GM23248 (cell line): ENCODE measurements at places on chromosomes 13 and 19. TPM values are rescaled to one million over a fixed set of nuclear protein-coding genes. Genes with fewer than 3 reads are reported as not detected.
A peak's percentile ranks its signal among the peaks of the same experiment; 100 is the strongest.

Gene GPC6
- 20.8 and 22.6 TPM in 2 replicates for total RNA-seq

Gene LIM2
- total RNA-seq: not detected in 2 replicates

Gene ZSCAN4
- not detected in 2 replicates for total RNA-seq

DNA sequence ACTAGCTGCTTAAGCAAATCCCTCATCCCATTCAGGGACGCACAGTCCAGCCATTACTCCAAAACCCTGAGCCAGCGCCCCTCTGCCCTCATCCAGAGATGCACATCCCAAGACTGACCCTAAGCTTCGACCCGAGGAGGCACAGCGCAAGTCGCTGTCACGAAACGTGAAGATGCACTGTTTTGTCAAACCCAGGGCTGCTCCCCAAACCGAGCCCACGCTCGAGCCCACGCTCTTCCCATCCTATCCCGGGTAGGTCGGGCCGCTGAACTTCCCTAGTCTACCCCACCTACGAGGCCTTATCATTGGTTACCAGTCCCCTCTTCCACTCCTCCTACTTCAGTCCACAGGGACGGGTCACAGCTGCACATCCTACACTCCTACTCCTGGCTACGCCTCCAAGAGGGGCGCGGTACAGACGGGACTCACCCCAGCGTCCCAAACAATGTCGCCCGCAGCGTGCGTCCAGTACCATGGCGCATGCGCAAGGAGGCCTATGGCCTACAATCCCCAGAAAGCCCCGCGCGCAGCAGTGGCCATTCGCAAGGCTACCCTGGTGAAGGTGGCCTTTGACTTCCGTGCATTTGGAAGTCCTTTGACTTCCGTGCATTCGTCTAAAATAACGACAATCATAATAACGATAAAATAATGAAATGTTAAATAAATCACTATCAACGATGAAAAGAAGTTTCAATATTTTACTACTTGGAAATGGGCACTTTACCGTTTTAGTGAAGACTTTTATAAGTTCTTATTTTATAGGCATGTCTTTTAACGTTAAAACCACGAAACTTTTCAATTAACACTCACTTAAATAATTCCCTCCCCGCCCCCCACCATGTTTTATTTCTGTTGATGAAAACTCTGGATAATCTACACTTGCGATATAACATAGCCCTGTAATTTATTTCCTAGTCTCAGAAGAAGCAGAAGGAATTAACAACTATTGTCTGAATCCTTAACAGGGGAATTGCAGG, at the start of gene ZNF285:
ZNF285 (minus strand) TSS at position 470 of the 977 bp plus-strand sequence. CDS start 4,395 bp downstream, outside the sequence.
- DNase-seq: peak; percentile 99

Gene ETV2
- total RNA-seq: not detected in 2 replicates

Gene ZNF284
- total RNA-seq: 1.9 and 2.9 TPM in 2 replicates

Gene GAPDHS
- not detected in 2 replicates for total RNA-seq

Gene NALCN
- total RNA-seq: 3.6 and 3.9 TPM in 2 replicates

GRCh38 chr13:33884531-33885220, 66.7 kb downstream of the RFC3 start:
- no peaks in the 10 kb centered on the region for H3K36me3 ChIP-seq
- H3K4me3 ChIP-seq: no peak overlapping the region
- no peak for DNase-seq
- no peaks in the 10 kb centered on the region for H3K27me3 ChIP-seq
- no peak overlapping the region for H3K27ac ChIP-seq

DNA sequence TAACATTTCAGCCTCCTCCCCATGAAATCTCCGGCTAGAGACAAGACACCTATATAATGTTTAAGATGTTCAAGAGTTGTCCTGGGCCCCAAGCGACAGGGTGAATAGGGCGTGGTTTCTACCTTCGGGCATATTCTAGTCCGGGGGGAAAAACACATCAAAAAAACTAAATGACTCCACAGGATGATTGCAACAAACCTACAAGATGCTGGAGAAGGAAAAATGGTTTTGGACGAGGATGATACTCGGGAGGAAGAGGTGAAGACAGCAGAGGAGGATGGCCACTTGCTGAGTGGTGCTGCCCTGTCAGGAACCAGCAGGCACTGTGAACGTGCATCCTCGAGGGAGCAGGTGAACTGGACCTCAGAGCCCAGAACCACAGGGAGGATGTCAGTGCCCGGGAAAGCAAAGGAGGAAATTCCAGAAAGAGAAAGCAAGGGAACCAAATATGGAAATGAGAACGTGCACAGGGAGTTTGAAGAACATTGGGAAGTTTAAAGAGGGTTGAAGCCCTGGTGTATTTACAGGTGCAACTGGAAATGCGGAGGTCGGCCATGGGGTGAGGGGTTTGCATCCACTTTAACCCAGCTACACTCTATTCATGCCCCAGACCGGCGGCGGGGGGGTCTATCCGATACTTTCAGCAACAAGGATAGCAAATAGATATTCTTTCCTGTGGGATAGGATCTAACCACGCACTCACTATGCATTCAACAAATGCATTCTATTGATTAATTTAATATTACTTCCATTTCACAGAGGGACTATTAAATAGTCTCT, 50.6 kb downstream of the COL4A1 start:
- H3K4me1 ChIP-seq: peaks cover 15% of the 10 kb centered on the region
- no peak overlapping the region for H3K4me3 ChIP-seq
- no peaks in the 10 kb centered on the region for H3K27me3 ChIP-seq
- no peaks in the 10 kb centered on the region for H3K36me3 ChIP-seq
- no peak for DNase-seq

DNA sequence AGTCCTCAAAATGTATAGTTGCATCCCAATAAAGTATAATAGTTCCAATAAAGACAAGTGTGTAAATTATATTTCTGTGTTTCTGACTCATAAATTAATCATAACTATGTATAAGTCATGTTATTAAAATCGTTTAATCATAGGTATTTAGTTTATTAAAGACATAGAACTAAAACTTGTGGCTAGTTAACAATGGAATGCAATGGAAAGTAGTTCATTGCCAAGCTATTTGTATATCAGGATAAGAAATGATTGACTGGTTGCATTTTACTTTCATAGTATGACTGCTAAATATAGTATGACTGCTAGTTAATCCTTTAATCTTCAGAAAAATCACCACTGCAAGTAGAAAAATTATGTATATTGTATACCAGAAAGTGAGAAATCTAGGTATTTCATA, 16.9 kb downstream of the COG3 start:
- no peaks in the 10 kb centered on the region for H3K27me3 ChIP-seq
- no peak overlapping the region for H3K4me3 ChIP-seq
- no peak for DNase-seq

DNA sequence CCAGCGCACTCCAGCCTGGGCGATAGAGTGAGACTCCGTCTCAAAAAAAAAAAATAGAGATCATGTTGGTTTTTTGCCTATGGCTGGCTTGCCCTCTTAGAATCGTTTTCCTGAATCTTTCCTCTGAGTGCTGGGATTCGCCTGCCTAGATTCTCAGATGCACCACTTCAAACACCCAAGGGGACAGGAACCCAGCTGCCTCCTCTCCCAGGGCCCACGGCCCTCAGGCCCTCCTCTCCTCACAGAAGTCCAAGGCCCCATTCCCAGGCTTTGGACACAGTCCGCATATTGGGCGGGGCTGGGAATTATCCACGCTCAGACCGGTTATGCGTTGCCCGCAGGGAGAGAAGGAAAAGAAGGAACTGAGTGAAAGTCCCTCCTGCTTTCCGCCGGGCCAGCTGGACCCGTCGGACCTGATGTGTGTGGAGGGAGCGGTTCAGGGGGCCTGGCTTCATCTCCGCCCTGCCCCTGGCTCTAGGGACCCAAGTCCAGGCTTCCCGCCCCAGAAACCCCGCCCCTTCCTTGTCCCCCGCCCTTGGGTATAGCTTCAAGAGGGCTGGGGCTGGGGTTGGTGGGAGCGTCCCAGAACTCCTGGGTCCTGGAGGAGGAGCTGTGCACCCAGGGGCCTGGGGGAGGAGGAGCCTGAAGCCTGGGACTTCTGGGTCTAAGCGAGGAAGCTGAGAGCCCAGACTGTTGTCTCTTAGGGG, 5.8 kb downstream of the PPFIA3 start:
- no peak overlapping the region for H3K27ac ChIP-seq
- no peaks in the 10 kb centered on the region; the same call in 1 of the 2 replicates for H3K27me3 ChIP-seq
- no peaks in the 10 kb centered on the region for H3K36me3 ChIP-seq
- H3K4me3 ChIP-seq: no peak overlapping the region
- DNase-seq: no peak

Gene MEX3D
- 50.3 and 50.6 TPM in 2 replicates for total RNA-seq
